ENCODE measurements at places on chromosomes 12 and 14.
A peak's percentile ranks its signal among the peaks of the same experiment; 100 is the strongest.

- peak; percentile 61 for DNase-seq
Observed at GRCh38 chr14:103199124-103199523, 75.9 kb downstream of the TNFAIP2 start.

- no peak for DNase-seq
Observed at GRCh38 chr12:25752710-25753309, 199.7 kb upstream of the LMNTD1 start.

DNA sequence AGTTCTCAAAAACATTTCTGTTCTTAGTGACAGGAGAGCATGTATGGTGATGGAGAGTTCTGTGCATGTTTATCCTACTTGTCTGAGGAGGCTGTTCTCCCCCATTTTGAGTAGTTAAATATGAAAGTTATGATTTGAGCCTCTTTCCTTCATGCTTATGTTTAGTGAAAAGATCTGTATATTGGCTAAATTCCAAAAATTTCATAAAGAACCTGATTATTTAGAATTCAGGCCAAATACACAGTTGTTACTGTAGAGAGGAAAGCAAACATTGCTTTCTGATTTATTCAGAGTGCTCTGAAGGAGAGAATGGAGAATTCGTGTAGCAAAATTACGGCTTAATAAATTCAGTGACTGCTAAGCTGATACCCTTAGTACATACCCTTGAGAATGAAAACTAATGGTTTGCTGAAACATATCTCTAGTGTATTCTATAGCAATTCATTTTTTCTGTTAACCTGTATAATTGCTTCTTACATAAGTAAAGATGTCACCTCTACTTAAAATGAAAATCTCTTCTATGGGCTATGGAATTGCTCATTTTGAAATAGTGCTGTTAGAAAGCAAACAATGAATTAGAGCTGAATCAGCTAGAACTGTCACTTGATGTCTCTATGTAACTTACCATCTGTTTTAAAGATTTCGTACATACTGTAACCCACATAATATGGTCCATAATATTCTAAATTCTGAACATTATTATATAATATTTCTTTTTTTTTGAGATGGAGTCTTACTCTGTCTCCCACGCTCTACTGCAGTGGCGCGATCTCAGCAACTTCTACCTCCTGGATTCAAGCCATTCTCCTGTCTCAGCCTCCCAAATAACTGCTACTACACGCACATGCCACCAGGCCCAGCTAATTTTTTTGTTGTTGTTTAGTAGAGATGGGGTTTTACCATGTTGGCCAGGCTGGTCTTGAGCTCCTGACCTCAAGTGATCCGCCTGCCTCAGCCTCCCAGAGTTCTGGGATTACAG, 417.0 kb upstream of the RGS6 start:
- DNase-seq: no peak

DNA sequence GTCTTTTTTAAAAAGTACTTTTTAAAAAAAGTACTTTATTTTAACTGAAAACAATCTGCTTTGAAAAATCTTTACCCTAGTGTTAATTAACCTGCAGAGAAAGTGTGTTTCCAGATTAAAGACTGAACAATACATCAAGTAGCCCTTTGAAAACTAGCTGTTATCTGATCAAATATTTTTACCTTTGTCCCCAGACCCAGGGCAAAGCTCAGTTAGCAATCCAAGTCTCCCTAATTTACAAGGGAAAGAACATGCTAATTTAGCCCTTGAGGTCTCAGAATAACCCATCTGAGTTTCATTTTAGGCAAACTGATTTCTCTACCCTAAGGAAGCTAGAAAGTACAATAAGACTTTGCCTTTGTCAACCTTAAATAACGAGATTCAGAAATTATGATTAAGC, 91.2 kb downstream of the PPM1H start:
- DNase-seq: no peak

- DNase-seq: peak; percentile 30
Observed at GRCh38 chr12:20629414-20630156, 65.5 kb upstream of the SLCO1C1 start.

GRCh38 chr14:23406244-23406643, 1.8 kb downstream of the MYH6 start:
- DNase-seq: no peak

- DNase-seq: no peak
Observed at GRCh38 chr12:119894916-119895315, 17.8 kb upstream of the CIT start.

- no peak for DNase-seq
Observed at GRCh38 chr12:16603260-16603915, 2.6 kb downstream of the LMO3 start.

DNA sequence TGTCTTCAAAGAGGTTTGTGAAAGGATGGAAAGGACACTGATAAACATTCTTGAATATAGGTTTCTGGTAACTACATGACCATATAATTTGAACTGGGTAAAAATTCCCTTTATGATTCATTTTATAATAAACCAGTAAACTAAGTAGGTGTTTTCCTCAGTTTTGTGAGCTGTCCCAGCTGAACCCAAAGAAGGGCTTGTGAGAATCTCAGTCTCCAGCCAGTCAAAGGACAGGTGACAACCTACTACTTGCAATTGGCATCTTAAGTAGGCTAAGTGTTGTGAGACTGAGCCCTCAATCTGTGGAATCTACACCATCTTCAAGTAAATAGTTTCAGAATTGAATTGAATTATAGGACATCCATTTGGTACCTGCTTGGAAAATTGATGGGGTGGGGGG, 75.2 kb downstream of the MYF5 start:
- DNase-seq: no peak

DNA sequence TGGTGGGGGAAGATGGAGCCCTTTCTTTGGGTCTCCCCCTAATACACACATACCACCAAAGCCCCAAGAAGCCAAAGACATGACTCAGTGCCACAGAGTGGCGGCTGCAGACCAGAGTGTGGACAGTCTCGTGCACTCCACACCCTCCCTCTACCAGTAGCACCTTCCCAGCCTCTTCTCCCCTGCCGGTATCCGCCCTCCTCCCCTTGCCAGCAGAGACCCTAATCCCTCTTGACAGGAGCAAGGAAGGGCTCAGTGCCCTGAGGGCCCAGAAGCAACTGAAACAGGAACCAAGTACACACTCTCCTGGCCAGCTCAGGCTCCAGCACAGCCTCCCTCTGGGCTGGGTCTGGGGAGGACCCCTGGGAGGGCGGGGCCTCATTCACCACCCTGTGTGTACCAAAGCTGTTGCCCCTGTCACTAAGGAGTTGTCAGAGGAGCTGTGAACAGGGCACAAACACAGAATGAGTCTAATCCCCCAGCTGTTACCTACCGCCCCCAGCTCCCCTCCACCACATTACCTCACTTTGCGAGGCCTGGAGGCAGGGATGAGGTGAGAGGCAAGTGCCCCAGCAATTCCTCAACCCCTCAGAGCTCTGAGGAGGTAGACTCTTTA, 8.2 kb downstream of the SPRYD3 start:
- peak; percentile 56 for DNase-seq

DNA sequence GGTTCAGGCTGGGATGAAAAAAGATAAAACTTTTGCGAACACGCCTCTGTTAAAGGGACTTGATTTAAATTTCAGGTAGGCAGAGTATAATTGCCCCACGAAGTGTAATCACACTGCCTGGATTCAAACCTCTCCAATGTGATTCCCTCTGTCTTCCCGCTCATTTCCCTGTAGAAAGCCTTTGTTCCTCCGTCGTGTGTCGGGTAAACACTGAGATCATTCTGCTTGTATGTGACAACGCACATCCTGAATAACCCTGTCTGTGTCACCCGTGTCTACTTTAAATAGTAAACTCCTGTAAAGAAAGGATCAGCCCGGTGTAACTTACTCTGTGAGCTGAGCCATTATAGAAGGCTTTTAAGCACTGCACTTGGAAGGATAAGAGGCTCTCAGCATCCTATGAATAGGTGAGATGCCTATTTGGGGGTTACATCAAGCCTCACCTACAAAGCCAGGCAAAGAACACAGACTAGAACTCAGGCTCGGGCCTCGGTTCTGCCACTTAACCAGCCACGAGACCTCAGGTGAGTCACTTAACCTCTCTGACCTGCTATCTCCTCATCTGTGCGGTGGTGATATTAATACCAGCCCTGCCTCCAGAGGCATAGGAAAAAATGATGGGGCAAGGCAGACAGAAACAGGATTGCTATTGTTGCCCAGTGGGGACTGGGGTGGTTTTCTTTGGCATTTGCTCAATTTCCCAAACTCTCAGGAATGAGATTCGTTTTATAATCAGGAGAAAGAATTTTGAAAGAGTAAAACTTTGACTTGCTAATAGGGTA, 74.2 kb downstream of the RBM19 start:
- DNase-seq: no peak

DNA sequence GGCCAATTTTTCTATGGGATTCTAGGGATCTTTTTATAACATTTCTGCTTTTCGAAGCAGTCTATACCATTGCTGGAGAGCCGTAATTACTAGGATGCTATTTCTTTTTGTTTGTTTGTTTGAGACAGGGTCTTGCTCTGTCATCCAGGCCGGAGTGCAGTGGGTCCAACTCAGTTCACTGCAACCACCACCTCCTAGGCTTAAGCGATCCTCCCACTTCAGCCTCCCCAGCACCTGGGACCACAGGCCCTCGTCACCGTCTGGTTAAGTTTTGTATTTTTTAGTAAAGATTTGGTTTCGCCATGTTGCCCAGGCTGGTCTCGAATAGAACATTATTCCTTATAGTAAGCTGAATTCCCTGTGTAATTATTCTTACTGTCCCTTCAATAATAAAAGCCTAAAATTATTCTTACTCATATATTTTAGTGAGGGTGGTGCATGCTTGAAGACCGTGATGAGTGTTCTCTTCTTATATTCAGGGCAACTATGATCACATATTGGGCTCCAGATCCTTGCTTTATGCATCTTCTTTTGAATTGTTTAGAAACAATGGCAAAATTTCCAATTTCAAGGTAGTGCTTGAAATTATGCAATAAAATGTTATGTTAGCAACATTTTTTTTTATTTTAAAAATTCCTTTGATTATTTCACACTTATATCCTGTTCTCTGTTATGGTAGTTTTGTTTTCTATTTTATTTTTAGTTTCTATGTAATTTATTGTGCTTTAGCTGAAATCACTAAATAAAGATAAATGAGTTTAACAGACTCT, 66.2 kb downstream of the CRADD start:
- DNase-seq: no peak

- DNase-seq: no peak
Observed at GRCh38 chr14:53900499-53900898, 56.1 kb downstream of the BMP4 start.

DNA sequence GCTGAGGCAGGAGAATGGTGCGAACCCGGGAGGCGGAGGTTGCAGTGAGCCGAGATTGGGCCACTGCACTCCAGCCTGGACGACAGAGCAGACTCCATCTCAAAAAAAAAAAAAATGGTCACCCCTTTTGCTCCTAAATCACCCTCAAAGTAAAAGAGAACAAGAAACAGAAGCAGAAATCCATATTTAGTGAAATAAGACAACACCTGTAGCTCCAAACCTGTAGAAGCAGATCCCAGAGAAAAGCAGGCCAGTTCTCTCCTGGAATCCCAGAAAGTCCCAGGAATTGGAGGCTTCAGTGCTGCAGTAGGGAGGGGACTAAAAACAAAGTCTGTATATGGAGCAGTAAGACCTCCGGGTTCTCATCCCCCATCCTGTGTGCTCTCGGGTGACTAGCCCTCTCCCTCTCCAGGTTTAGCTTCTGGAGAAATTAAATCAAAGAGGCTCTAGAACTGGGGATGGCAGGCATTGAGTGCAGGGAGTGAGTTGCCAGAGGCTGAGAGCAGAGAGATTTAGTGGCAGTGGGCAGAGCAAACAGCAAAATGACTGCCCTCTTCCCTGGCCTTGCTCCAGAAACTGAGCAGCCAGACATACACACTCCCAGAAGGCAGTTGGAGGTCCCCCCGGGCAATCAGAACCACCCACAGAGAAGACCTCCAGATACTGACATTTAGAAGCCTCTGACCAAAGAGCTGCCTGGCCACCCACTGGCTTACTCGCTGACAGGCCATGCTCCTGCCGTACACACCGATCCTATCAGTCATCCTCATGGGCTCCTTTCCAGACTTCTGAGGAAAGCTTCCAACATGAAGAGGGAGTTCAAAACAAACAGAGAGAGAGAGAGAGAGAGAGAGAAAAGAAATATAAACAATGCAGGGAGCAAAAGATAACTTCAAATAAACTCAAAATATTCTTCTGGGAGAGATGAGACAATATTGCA, 6.3 kb upstream of the MLXIP start:
- DNase-seq: peak; percentile 94

DNA sequence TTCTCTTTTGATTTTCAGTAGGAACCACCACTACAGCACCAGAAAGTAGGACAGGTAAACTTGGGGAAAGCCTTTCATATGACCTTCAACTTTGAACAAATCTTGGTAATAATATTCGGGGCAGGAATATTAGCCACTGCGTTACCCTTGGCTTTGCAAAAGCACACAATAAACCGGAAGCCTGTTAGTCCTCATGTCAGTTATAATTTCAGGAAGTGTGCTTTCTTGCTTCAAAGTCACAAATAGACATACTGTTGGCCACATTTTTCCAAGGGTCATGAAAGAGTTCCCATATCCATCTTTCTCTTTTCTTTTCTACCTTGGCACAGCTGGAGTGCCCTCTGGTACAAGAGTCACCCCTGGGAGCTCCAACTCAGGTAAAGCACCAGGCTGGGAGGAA, 167.2 kb upstream of the CNTN1 start:
- DNase-seq: no peak

DNA sequence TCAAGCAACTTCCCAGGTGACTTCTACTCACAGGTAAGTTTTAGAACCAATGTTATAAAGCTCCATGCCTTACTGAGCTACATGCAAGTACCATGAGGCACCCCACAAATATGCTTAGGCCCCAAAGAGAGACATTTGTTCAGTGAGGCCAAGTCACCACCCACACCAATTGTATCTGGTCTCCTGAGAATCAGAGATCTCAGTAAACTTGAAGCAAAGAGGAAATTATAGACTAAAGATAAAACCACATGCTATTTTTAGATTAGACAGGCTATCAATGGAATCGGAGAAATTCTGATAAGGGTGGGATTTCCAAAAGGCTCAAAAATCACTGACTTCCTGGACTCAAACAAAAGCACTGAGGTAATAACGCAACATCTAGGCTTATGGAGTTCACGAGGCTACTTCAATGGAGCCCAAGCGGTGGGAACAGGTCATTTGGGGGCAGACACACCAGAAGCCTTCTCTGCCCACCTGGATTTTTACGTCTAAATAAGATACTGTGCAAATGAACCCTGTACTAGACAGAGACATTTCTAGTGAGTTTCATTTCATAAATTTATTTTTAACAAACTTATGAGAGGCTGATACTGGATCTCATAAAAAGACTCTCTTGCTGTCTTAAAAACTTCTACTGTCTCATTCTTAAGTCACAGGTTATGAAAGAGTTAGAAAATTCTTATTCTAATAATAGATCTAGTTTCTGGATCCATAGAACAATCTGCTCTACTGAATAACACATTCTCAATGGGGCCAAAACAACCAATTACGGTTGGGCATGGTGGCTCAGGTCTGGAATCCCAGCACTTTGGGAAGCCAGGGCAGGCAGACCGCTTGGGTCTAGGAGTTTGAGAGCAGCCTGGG, 7.7 kb downstream of the SLC15A4 start:
- no peak for DNase-seq

Measured in fibroblast of skin of abdomen (primary cell).